ENCODE measurements at places on chromosomes 4 and X.

DNA sequence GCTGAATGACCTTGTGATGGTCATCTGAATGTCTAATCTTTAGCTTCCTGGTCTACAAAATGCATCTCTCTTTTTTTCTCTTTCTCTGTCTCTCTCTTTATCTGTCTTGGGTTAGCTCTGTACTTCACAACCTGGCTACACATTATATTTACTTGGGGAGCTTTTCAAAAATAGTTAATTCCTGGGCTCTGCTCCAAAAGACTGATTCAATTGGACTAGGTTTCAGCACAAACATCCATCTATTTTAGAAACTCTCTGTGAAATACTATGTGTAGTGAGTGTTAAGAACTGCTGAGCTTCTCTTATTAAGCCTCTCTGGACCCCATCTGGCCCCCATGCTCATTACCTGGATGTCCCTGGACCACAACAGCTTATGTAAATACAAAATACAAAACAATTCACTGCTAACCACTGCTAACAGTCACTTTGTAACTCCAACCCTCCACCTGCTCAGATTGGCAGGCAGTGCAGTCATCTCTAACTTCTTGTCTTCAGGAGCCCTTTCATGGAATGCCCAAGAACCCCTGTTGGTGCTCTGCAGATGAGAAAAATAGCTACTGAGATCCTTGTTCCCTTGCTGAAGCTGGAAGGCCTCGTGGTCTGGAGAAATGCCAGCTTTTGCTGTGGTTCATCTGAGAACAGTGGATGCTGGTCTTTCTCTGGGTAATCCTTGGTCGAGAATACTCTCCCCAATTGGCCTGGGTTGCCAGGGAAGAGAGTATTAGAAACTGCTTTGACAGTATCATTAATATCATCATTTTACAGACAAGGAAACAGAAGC, 14.8 kb upstream of the BOD1L1 start:
- no peak for DNase-seq

DNA sequence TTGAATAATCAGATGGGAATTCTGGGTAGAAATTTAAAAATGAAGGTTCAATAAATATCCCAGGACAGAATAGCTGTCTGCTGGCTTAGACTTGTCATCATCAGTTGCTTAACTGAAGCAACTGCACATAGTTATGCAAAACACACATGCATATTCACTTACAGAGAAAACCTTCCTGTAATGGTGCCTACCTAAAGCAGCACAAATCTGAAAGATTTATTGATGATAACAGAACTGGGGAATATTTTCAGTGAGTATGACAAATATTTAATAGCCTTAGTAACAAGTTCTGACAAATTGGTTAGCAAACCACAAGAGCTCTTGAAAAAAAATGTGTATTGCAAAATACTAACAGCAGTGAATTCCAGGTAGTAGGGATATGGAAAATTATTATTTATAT, 606.8 kb upstream of the BOD1L1 start:
- no peak for DNase-seq

- DNase-seq = peak; percentile 16
Measured at GRCh38 chr4:95050980-95051701, 293.4 kb downstream of the BMPR1B start.

GRCh38 chr4:13933191-13933590, 305.7 kb upstream of the BOD1L1 start:
- DNase-seq = no peak

DNA sequence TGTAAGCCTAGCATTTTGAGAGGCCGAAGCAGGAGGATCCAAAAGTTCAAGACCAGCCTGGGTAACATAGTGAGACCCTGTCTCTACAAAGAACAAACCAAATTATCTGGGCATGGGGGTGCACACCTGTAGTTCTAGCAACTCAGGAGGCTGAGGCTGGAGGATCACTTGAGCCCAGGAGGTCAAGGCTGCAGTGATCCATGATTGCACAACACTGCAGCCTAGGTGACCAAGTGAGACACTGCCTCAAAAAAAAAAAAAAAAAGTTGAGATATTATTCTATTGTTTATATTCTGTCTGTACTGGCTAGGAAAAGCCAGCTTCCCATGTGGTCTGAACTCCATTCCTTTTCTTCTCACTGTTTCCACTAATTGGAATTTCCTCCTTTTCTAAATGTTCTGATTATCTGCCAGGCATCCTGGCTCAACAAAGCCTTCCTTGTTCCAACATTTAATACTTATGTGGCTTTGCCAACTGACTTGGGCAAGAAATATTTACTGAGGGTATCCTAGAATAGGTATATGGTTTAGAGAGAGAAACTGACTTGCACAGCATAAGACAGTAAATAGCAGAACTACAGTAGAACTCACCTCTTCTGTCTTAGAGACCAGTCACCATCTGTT, 175.2 kb upstream of the ADAMTS3 start:
- DNase-seq = no peak

GRCh38 chr4:88697141-88697540, 488 bp downstream of the NAP1L5 start:
- peak; percentile 45 for DNase-seq

DNA sequence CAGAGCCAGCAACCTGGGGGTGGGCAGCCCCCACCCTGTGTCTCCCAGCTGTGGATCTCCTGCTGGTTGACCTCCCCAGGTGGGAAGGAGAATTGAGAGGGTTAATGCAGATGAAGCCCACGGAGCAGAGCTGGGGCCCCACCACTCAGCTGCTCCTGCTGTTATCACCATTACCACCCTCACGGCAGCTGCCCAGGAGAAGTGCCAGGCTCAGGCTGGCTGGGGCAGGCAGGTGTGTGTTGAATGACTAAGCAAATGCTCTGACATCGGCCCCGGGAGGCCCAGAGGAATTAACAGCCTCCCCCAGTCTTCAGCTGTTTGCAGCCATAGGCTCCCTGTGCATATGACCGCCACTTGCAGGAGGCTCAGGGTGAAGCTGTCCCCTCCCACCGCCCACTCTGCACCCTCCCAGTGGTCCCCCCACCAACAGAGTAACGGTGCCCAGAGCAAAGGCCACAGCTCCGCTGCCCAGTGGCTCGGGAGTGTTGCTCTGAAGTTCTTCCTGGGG, 133.8 kb downstream of the CPZ start:
- DNase-seq = no peak

GRCh38 chrX:118751950-118752783, 24.8 kb downstream of the IL13RA1 start:
- no peak for DNase-seq

DNA sequence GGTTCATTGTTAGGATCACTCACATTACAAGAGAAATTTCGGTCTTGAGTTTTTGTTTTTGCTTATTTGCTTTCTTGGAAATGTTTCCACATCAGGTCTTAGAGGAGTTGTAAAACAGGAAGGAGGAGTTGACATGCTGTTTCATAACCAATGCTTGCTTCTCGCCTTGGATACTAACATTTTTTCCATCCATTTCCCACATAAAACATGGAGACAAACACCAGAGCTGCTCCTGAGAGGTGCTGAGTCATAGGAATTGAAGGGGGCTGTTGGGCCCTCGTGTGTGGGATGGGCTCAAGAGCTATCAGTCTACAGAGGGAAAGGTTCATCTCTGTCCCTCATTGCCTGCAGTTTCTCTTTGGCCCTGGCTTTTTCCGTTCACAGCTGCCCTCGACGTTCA, 29.9 kb downstream of the TBL1X start:
- no peak for DNase-seq

- no peak for DNase-seq
Measured at GRCh38 chrX:10083809-10084208, 73.0 kb upstream of the CLCN4 start.

- DNase-seq = no peak
Measured at GRCh38 chr4:76341063-76341462, 34.5 kb downstream of the STBD1 start.

GRCh38 chr4:163673848-163674697, 179.6 kb downstream of the TMA16 start:
- no peak for DNase-seq

GRCh38 chr4:17448689-17449088, 63.2 kb downstream of the QDPR start:
- no peak for DNase-seq

GRCh38 chr4:114921790-114922591, 191.4 kb downstream of the NDST4 start:
- DNase-seq = no peak

- DNase-seq = no peak
Measured at GRCh38 chrX:74492720-74493201, 71.5 kb downstream of the SLC16A2 start.

- DNase-seq = no peak
Measured at GRCh38 chr4:109798866-109799265, 2.9 kb downstream of the CFI start.

GRCh38 chr4:53589511-53589910, 1.8 kb downstream of the LNX1 start:
- DNase-seq = no peak

DNA sequence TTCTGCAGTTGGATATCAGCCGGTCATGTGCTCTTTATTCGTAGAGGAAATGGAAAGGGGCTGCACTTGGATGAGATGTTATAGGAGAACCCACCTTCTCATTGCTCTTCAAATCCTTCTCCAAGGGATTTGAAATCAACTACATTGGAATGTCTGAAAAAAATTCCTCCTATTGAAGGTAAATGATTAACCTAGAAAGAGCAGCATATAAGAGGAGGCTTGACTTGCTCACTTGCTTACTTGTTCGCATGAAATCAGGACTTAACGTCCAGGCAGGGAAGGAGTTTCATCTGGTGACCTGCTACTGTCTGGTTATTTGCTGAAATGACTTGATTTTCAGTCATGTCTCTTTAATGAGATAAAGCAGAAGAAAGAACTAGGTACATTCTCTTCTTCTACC, 338.4 kb upstream of the NOCT start:
- DNase-seq = no peak

Measured in cerebellar cortex (tissue), 1 donor.